Amniotic epithelial cell (primary cell): ENCODE measurements at places on chromosomes 4 and X.

GRCh38 chr4:137345597-137345996 is 186.7 kb downstream of the PCDH18 start:
- no peak for DNase-seq

GRCh38 chr4:106676173-106676921 is 307.8 kb upstream of the GIMD1 start:
- peak; percentile 97 for DNase-seq

- no peak for DNase-seq
These were observed 9.0 kb upstream of the PROM1 start for GRCh38 chr4:16092682-16093319.

DNA sequence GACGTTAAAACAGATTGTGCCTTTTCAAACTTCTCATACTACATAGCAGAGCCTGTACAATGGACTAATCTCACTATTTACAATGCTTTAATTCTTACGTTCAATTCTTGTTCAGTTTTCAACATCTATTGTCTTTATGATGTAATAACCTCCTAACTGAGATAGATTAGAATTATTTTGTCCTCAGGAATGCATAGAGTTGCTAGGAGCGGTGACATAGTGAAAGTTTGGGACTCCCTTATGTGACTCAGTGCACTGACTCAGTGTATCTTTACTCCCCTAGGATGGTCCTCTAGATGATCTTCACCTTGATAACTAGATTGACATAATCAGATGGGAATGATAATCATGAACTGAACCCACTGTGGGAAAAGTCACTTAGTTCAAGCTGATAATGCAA is 151.5 kb downstream of the VEGFC start:
- DNase-seq, result no peak

- DNase-seq, result no peak
These were observed 310.9 kb upstream of the MAOA start for GRCh38 chrX:43345166-43345565.

DNA sequence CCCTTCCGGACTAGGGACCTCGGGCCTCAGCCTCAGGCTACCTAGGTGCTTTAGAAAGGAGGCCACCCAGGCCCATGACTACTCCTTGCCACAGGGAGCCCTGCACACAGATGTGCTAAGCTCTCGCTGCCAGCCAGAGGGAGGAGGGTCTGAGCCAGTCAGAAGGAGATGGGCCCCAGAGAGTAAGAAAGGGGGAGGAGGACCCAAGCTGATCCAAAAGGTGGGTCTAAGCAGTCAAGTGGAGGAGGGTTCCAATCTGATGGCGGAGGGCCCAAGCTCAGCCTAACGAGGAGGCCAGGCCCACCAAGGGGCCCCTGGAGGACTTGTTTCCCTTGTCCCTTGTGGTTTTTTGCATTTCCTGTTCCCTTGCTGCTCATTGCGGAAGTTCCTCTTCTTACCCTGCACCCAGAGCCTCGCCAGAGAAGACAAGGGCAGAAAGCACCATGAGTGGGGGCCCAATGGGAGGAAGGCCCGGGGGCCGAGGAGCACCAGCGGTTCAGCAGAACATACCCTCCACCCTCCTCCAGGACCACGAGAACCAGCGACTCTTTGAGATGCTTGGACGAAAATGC is at the start of gene WAS:
Gene WAS (plus strand): TSS at position 389 of the 572 bp plus-strand sequence. CDS start 55 bp downstream, at position 444.
- no peak for DNase-seq

DNA sequence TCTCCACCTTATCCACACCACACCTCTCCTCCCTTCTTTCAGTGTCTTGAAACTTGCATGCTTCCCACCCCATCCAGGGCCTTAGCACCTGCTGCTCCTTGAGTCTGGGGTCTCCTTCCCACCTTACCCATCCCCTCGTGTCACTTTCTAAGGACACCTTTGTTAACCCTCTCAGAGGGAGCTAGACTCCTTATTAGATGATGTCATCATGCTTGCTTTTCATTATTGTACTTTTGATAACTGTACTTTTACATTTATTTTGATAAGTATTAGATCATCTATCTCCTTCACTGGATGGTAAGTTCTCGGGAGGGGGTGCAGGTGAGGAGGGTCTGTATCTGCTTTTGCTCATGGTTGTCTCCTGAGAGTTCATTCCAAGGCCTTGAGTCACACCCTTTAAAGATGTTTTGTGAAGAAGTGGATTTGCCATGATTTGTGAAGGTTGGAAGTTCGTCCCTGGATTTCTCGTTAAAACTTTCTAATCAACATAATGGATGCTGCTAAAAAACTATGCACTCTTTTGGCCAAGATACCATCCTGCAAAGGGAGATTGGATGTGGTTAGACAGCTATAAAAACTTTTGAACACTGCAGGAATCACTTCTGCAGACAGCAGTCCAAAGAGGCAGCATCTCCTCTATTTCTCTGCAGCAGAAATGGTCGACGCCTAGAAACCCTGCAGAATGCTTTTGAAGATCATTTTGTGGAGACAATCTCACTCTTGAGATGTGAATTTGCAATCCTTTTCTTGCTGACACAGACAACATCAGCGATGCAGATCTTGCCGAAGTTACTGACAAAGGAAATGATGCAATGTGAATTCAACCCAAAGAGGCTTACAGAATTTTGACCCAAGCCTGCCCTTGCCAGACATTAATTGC is 69.6 kb downstream of the ENPP6 start:
- no peak for DNase-seq

GRCh38 chrX:150694738-150695410 is 1.7 kb downstream of the MTMR1 start:
- no peak for DNase-seq

- no peak for DNase-seq
These were observed 46.6 kb upstream of the GK2 start for GRCh38 chr4:79454656-79455055.

GRCh38 chr4:6824772-6825402 is 42.4 kb downstream of the KIAA0232 start:
- no peak for DNase-seq

- DNase-seq, result no peak
These were observed 25.3 kb downstream of the HOPX start for GRCh38 chr4:56655627-56656345.

- DNase-seq, result no peak
These were observed 8.9 kb downstream of the HTN1 start for GRCh38 chr4:70059149-70059548.

DNA sequence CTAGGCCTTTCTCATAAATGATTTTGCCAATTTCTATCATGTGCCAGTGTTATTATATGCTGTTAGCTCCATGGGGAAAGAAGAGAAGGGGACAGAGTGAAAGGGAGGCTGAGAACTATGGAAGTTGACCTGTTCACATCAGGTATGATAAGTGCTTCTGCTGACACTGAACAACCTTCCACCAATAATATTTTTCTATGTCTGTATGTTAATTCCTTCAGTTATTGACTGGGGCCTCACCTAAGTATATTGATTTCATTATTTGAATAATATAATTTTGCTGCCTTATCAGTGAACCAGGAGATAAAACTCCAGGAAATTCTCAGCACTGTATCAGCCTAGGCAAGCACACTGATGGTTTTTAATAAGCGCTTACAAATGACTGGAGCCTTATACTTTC is 262.8 kb downstream of the SNCA start:
- DNase-seq, result no peak

- peak; percentile 84 for DNase-seq
These were observed 32.1 kb downstream of the HTT start for GRCh38 chr4:3106339-3107186.

GRCh38 chr4:48603366-48604003 is 113.4 kb downstream of the ZAR1 start:
- DNase-seq, result no peak

GRCh38 chr4:185270037-185270436 is 60.6 kb downstream of the SNX25 start:
- no peak for DNase-seq

- peak; percentile 36 for DNase-seq
These were observed 2068.9 kb downstream of the PCDH7 start for GRCh38 chr4:32789026-32789608.

- no peak for DNase-seq
These were observed 434.2 kb upstream of the AMOT start for GRCh38 chrX:113274791-113275190.

- DNase-seq, result no peak
These were observed 144.4 kb downstream of the AMMECR1 start for GRCh38 chrX:110173192-110174175.

GRCh38 chrX:3271183-3271833 is 75.1 kb downstream of the MXRA5 start:
- no peak for DNase-seq

DNA sequence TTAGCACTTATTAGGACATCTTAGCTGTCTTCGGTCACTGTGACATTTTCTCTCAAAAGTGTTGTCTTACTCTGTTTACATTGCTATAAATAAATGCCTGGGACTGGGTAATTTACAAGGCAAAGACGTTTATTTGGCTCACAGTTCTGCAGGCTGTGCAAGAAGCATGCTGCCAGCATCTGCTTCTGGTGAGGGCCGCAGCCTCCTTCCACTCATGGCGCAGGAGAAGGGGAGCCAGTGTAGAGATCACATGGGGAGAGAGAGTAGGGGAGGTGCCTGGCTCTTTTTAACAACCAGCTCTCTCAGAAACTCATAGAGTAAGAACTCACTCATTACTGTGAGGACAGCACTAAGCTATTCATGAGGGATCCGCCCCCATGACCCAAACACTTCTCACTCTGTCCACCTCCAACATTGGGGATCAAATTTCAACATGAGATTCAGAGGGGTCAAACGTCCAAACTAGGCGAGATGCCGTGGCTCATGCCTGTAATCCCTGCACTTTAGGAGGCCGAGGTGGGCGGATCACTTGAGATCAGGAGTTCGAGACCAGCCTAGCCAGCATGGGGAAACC is 43.5 kb upstream of the HERC6 start:
- DNase-seq, result peak; percentile 31

DNA sequence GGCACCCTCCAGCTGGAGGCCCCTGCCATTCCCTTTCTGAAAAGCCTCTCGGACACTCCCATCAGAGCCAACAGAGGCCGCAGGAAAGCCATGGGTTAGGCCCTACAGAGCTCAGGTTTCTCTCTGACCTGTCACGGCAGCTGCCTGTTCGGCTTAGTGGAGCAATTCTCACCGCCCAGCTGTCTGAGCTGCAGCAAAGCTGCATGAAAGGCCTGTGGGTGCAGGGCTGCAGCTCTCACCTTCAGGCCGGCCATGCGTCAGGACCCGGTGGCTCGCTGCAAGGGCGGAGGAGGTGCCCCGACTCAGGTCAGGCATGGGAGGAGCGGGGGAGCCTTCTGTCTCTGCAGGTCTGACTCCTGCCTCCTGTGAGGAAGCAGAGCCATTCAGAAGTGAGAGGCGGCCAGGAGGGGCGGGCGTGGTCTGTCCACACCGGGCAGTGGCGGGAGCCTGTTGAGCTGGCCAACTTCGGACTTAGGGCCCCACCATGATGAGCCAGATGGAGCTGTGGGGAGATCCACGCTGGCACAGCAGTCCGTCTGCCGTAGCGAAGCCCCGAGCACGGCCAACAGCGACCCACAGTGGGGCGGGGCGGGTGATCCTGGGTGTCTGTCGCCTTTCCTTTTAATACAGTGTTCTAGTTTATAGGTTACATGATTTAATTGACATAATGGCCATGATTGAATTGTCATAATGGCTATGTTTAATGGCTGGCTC is 23.4 kb downstream of the PDE6B start:
- no peak for DNase-seq

GRCh38 chrX:150899191-150899757 is 806 bp upstream of the CD99L2 start:
- no peak for DNase-seq

- DNase-seq, result no peak
These were observed 1020.5 kb upstream of the AGA start for GRCh38 chr4:178462710-178463109.

DNA sequence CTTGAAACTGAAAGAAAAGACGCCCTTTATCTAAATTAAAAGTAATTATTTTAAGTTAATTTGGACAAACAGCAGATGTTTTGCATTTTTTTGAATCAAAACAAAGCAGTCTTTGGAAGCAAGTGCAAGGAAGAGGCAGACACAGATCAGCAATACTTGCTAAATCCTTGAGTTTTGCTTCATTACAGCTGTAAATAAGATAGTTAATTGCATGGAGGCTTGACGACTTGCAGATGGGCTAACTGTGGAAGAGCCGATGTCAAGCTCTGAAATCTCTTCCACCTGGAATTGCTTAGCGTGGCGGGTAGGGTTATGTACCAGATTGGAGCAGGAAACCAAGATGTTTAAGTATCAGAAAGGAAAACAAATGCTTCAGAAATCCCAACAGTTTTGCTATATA is 148.8 kb downstream of the POLA1 start:
- no peak for DNase-seq

DNA sequence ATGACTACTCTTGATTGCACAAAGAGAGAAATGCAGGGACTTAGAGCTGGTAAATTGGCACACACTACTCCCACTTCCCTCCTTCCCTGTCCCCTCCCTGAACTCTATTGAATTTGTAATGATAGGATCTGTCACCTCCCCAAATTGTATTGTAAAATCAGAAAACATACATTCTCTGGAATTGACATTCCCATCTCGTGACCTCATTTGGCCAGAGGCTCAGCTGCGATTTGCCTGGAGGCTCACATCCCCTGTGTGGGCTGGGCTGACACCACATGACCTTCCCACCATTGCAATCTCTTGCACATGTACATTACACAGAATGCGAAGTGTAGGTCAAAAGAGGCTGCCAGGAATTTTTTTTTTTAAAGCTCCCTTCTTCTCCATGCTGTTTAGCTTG is 172.1 kb downstream of the MID1IP1 start:
- no peak for DNase-seq

- no peak for DNase-seq
These were observed 52.9 kb downstream of the PGRMC1 start for GRCh38 chrX:119288890-119289393.
